ENCODE measurements at places on chromosomes 4 and X.
A peak's percentile ranks its signal among the peaks of the same experiment; 100 is the strongest.

GRCh38 chrX:154775419-154776349 is 13.0 kb downstream of the DKC1 start:
- no peak for DNase-seq

GRCh38 chr4:151960449-151961230 is 199.8 kb upstream of the GATB start:
- DNase-seq = no peak

DNA sequence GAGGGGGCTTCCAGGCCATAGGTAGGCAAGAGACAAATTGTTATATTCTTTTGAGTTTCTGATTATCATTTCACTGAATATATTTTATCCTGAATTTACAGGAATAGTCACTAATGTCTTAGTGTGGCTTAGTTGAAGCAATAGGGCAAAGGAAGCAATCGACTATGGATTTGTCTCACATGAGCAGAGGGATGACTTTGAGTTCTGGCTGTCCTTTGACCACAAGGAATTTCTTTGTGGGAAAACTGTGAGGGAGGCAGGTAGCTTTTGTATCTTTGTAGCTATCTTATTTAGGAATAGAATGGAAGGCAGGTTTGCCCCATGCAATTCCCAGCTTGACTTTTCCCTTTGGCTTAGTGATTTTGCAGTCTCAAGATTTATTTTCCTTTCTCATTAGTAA is 207.3 kb upstream of the ANXA10 start:
- DNase-seq = no peak

GRCh38 chrX:10108288-10108687 is 48.5 kb upstream of the CLCN4 start:
- no peak for DNase-seq

GRCh38 chrX:20361081-20361889 is 94.6 kb upstream of the RPS6KA3 start:
- DNase-seq = no peak

DNA sequence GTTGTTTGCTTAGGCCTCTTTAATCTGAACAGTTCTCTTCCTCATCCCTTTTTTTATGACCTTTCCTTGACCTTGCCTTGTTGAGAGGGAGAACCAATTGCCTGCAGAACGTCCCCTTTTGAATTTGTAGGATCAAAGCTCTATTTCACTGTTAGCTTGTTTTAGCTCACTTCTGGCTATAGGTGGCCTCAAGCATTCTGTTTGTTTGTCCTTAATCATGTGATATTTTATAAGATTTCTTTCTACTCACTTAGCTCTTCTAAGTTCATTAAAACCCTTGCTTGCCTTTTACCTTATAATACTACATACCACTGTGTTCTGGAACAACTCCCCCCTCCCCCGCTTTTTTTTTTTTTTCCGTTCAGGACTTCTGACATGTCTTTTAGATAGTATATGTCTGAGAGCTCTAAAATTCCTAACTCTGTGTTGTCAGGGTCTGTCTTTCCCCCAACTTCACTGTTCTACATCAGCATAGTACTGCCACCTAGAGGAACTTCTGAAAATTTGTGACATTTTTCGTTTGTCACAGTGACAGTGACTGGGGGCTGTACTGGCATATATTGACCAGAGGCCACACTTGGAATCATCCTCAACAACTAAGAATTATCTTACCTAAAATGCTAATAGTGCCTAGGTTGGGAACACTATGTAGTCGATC is 128.5 kb downstream of the LARP7 start:
- DNase-seq = no peak

GRCh38 chrX:63934160-63934559 is 149.1 kb upstream of the ARHGEF9 start:
- no peak for DNase-seq

GRCh38 chr4:972651-973424 is 531 bp downstream of the DGKQ start:
- no peak for DNase-seq

GRCh38 chrX:94288325-94288724 is 614.3 kb downstream of the FAM133A start:
- no peak for DNase-seq

GRCh38 chr4:146442801-146443200 is 78.9 kb downstream of the SLC10A7 start:
- no peak for DNase-seq

GRCh38 chr4:61501812-61502211 is 301.7 kb downstream of the ADGRL3 start:
- DNase-seq = no peak

GRCh38 chrX:153900831-153901752 is 3.4 kb upstream of the AVPR2 start:
- no peak for DNase-seq

- no peak for DNase-seq
These were observed 62.4 kb upstream of the CRMP1 start for GRCh38 chr4:5955201-5955821.

DNA sequence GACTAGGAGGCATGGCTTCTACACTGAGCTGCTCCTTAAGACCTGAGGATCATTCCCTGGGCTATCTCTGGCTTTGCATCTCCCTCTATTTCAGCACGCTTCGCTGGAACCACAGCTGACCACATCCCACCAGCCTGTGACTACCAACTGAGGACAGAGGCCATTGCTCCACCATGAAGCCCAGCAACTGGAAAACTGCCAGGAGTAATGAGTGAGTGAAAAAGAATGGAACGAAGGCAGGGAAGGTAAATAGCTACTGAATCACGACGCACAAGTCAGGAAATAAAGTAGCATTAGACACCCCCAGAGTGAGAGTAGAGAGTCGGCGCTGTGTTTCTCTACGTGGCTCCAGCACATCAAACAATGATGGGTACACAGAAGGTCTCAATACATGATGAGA is 314.7 kb downstream of the LDB2 start:
- no peak for DNase-seq

DNA sequence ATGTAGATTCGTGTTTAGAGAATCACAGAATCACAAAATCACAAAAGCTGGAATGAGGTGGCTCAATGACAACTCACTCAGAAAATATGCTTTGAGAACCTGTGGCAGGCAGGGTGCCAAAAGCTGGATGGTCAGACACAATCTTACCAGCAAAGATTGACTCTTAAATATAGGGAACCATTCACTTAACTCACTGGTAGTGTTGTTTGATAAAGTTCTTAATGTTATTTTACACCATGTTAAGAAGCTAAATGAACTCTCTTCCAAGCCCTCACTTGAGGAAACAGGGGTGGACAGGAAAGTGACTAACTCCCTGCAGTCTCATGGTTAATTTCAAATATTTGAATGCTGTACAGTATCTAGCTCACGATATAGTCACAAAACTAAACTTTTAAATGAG is 5.7 kb upstream of the SCOC start:
- no peak for DNase-seq

GRCh38 chrX:100829730-100830129 is 9.5 kb downstream of the CSTF2 start:
- DNase-seq = no peak

GRCh38 chrX:136598631-136599030 is 49.3 kb upstream of the CD40LG start:
- DNase-seq = no peak

GRCh38 chr4:11312389-11312788 is 116.3 kb downstream of the HS3ST1 start:
- DNase-seq = no peak

- no peak for DNase-seq
These were observed 1742.8 kb downstream of the PCDH7 start for GRCh38 chr4:32462944-32463343.

- DNase-seq = peak; percentile 54
These were observed at the start of gene SYNPO2 for GRCh38 chr4:118888666-118889311. Gene SYNPO2, plus strand, starts transcription at chr4:118888854. Its CDS starts 183 bp downstream, at chr4:118889037.

GRCh38 chr4:109994415-109994827 is 81.7 kb downstream of the EGF start:
- no peak for DNase-seq

- peak; percentile 88 for DNase-seq
These were observed at the start of gene MAML3 for GRCh38 chr4:140153718-140154571. Gene MAML3, minus strand, starts transcription at chr4:140154184. Its CDS starts 857 bp downstream, at chr4:140153327.

- DNase-seq = no peak
These were observed 4.1 kb downstream of the ZNF280C start for GRCh38 chrX:130264573-130264972.

- no peak for DNase-seq
These were observed 9.9 kb downstream of the ZNF157 start for GRCh38 chrX:47380268-47380667.
